ENCODE measurements at places on chromosomes 16 and 17.

- no peak for DNase-seq
These were observed 36.0 kb downstream of the NKD1 start for GRCh38 chr16:50584033-50584722.

GRCh38 chr16:20300312-20301097 lies 26.8 kb downstream of the GP2 start:
- peak; percentile 27 for DNase-seq

DNA sequence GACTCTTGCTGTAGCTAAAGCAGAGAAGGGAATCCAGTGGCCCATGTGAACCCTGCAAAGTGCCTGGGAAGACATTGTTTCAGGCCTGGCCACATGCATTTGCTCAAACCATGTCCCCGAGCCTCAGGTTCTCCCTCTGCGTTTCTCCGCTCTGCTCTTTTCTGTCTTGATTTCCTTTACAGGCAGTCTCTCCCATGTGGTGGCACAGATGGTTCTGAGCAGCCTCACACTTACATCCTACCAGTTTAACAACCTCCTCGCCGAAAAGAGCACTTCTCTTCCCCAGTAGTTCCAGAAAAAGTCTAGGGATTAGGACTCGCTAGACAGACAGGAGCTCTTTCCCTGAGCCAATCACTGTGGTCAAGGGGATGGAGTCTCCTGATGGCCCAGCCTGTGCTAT lies 28.3 kb upstream of the MYH10 start:
- no peak for DNase-seq

DNA sequence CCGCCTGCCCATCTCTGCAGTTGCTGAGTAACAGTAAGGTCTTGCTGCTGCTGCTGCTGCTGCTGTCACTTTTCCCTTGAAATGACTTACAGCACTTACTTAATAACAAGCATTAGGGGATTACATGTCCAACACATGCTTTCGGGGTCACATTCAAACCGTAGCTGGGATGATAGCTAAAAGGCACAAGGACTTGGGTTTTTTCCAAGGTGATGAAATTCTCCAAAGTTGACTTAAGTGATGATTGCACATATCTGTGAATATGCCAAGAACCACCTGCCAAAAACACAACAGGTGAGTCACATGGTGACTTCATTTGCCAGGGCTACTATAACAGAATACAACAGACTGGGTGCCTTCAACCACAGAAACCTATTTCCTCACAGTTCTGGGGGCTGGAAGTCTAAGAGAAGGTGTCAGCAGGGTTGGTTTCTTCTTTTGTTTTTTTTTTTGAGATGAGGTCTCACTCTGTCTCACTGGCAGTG lies 121.9 kb upstream of the TNRC6C start:
- DNase-seq: no peak

DNA sequence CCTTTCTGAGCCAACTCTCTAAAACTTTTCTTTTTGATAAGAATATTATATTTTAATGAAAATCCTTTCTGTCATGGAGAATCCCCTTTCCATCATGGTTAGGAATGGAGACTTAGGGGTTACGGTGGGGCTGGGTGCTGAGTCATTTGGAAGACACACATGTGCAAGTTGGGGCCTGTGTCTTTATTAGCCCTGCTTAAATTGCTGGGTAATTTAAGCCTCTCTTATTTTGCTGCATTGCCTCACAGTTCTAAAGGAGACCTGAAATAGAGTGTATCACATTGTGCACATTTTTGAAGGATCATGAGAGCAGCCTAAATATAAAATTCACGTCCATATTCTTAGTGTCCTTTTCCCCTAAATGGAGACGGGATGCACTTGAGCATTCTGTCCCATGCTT lies 61.8 kb upstream of the RBFOX1 start:
- DNase-seq: no peak

GRCh38 chr16:82061861-82062525 lies 26.9 kb downstream of the HSD17B2 start:
- DNase-seq: no peak

GRCh38 chr17:43753493-43754129 lies 5.0 kb downstream of the SOST start:
- no peak for DNase-seq

GRCh38 chr16:79257953-79258490 lies 342.5 kb downstream of the MAF start:
- no peak for DNase-seq

DNA sequence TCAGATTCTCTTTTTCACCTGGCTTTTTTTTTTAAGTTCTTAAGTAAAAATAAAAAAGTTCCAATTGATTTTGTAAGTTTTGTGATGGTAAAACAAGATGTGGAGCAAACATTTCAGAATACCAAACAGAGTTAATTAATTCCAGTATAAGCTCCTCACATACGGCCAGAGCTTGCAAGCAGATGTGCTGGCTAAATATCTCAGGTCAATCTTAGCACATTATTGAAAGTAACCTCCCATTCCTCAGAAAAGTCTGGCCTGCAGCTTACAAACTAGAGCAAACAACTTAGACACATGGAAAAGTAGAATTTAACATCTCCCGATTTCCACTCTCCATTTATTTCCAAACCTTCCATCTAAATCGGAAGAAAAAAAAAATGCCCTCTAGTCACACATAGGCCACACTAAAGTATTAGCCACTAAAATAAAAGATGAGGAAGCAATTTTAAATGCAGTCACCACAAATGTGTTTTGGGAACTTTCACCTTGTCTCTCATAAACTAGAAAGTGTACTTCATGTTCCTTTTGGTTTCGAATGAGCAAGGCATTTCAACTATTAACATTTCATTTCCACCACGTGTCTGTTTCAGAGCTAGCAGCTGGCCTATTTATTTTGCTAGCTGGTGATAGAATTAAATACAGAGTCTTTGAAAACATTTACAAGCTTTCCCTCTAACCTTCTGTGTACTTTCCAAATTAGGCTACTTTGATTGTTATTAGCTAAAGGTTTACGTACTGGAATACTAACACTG lies 143.3 kb downstream of the STX8 start:
- no peak for DNase-seq

DNA sequence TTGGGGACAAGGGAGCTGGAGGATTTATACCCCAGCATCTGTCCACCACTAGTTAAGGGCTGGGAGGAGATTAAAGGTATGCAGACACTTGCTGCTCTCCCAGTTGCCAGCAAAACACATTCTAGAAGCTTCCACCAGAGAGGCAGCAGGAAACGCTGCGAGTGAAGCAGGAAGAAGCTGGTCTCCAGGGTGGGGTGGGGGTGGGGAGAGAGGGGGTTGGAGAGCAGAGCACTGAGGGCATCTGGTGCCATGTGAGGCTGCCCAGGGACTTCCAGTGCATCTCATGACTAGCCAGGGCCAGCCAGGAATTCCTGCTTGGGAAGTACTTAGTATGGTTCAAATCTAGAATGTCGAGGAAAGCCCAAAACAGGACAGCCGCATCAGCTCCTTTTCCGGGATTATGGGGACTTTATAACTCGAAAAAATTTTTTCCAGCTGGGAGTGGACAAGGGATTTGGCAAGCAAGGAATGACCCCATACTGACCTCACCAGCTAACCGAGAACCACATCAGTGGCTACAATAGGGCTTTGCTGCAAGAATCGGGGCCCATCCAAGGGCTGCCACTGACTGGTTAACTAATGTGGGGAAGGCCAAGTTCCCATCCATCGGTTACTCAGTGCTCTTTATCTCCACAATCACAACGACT lies 26.2 kb upstream of the AXIN2 start:
- DNase-seq: no peak

DNA sequence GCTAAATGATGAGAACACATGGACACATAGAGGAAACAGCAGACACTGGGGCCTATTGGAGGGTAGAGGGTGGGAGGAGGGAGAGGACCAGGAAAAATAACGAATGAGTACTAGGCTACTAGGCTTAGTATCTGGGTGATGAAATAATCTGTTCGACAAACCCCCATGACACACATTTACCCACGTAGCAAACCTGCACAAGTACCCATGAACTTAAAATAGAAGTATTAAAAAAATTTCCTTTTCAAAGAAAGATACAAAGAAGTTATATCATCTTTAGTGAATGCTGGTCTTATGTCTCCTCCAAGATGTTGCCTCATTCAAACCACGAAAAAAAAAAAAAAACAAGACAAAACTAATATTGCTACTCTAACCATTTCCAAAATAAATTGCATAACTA lies 31.7 kb downstream of the MBTD1 start:
- DNase-seq: no peak

- peak; percentile 17 for DNase-seq
These were observed 47.1 kb downstream of the SRCIN1 start for GRCh38 chr17:38558728-38559050.

DNA sequence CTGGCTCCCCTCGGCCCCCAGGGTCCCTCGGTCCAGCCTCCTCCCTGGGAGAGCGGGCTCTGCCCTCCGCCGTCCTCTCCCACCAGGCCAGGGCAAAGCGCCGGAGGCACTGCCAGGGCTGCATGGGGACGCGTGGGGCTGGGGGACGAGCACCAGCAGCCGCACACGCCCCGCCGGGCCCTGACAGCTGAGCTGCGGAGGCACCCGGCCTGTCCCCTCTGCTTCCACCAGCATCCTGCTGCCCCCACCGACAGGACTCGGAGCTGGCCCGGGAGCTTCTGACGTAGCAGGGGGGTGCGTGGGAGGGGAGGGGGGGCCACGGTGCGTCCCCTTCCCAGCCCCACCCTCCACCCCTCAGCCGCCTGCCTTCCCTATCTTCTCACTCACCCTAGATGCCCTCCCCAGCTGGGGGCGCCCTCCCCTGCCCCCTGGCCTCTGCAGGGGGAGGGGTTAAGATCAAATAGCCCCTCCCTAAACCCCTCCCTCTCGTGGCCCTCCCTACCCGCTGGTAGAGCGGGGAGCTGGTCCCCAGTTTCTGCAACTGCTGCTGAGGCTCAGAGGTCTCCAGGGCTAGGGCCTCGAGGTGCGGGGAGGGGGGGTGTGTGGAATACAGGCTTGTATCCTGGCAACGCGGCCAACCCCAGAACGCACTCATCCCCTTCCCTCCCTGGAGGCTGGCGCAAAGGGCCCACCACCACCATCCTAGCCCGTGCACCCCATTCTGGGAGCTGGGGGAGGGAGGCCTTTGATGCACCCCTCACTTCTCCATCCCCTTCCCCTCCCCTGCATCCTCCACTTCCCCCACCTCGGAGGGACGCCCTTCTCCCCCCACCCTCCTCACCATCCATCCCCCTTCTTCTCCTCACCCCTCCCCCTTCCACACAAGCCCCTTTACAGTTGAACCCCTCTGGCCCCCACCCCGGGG lies 1.0 kb downstream of the SRCIN1 start:
- no peak for DNase-seq

- DNase-seq: no peak
These were observed 8.6 kb downstream of the PLCG2 start for GRCh38 chr16:81787659-81788058.

DNA sequence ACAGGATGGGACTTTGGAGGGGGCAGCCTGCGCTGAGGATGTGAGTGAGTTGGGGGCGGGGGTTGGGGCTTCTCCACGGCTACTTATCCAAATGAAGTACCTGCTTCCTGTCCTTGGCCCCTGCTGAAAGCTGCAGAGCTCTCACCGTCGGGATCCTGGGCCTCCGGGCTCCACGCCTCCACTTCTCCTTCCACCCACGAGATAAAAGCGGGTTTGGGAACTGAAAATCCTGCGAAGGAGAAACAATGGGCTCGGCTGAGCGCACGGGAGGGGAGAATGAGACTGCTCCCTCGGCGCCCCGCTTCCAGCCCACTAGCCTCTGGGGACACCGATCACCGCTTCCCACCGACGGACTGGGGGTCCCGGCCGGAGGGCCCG lies 486 bp downstream of the ZNF785 start:
- no peak for DNase-seq

DNA sequence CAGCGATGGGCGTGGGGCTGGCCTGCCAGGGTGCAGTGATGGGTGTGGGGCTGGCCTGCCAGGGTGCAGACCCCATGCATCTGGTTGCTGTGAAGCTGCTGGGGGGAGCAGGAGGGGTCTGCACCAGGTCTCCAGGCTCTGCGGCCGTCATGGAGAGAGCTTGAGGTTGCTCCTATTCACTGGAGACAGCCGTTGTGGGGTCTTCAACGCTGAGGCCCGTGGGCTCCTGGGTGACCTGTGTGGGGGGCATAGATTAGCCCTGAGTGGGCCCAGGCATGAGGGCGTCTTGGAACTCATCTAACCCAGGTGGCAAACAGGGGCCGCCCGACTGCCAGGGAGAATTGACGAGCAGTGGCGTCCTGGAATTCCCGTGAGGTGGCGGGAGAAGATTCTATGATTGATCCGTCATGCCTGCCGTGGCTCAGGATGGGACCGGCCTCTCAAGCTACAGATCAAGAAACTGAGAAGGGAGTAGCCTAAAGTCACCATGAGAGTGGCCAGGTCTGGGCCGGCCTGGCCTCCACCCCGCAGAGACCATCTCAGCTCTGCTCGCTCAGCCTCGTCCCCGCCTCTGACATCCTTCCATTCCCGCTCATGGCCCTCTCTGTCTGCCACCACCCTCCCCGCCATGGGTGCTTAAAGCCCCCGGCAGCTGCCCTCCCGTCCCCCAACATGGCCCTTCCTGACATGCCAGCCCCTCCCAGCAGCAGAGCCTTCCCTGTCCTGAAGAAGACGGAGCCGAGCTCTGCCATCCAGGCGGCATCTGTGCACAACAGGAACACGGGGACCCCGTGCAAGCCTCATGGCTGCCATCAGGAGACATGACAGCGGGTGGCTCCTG lies 50.7 kb upstream of the ACSF3 start:
- DNase-seq: no peak

- DNase-seq: no peak
These were observed 12.8 kb downstream of the CRYM start for GRCh38 chr16:21265104-21265837.

DNA sequence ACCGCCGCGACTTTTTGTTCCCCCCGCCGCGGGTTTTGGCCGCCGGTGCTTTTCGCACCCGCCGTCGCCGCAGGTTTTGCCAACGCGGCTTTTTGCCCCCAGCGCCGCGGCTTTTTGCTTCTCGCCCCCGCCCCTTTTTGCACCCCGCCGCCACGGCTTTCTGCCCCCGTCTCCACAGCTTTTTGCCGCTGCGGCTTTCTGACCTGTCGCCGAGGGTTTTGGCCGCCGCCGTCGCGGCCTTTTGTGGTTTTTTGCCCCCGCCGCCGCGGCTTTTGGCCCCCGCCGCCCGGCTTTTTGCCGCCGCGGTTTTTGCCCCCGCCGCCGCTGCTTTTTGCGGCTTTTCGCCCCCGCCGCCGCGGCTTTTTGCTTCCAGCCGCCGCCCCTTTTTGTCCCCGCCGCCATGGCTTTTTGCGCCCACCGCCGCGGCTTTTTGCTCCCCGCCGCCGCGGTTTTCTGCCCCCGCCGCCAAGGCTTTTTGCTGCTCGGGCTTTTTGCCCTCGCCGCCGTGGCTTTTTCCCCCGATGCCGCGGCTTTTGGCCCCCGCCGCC lies 151.1 kb downstream of the KCNJ18 start:
- no peak for DNase-seq

DNA sequence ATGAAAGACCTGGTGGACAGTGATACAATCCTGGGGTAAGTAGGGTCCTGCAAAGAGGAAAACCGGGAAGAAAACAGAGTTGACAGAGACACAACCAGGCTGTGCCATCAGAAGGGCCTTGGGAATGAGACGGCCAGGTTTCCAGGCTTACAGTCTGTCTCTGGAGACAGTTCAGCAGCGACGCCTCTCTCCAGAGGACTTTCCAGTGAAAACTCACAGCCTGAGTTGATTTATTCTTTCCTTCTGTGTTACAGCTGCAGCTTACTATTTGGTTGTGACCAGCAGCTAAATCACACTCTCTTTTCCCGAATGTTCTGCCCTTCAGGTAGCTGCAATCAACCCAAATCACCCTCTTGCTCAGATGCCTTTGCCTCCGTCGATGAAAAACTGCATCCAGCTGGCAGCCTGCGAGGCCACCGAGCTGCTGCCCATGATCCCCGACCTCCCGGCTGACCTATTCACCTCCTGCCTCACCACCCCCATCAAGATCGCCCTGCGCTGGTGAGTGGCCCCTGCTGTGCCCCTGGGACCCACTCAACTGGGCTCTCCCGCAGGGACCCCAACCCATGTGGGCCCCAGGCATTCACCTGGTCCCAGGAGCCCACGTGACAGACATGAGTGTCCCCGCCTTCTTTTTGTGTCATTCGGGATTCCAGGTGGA lies 209.2 kb downstream of the RPTOR start:
- no peak for DNase-seq
